ENCODE measurements at places on chromosomes 12 and 14.

GRCh38 chr14:24734917-24735500 lies 101.0 kb upstream of the GZMB start:
- DNase-seq: peak; percentile 35

DNA sequence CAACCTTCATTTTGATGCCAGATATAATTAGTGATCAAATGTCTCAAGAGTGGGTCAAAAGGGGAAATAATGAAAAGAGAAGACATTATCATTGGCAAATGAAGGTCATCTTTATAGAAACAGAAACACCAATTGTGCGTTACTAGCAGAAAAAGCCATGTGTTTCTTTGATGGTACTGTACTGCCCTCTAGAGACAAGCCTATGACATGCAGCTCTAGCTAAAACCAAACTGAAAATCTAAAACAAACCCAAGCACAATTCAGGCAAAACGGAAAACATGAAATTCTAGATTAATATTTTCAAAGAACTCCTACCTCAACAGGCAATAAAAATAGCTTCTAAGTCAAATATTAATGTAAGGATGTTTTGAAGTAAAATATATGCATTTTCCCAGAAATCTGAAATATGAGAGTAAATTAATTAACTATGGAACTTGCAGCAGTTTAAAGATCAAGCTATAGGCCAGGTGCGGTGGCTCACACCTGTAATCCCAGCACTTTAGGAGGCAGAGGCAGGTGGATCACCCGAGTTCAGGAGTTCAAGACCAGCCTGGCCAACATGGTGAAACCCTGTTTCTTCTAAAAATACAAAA lies 115.4 kb downstream of the KLHL28 start:
- DNase-seq: no peak

- no peak for DNase-seq
Measured at GRCh38 chr14:36657399-36658122, 4.1 kb upstream of the PAX9 start.

DNA sequence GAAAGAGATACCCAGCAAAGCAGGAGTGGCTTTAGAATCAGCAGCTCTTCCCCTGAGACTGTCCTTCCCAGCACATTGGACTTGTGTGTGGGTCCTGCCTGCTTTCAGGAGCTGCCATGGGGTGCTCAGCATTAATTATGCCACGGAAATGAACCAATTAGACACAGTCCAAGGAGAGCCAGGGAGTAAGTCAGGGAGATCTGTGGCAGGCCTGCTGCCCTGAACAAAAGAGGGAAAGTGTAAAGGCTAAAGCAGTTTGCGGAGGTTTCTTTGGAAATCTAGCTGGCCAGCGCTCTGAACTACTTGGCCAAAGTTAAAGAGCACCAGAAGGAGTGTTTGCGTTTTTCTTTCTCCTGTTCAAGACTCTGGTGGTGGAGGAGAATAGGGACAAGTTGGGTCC lies 65.7 kb upstream of the SRSF5 start:
- DNase-seq: no peak

GRCh38 chr12:84157170-84157569 lies 755.4 kb downstream of the SLC6A15 start:
- no peak for DNase-seq

DNA sequence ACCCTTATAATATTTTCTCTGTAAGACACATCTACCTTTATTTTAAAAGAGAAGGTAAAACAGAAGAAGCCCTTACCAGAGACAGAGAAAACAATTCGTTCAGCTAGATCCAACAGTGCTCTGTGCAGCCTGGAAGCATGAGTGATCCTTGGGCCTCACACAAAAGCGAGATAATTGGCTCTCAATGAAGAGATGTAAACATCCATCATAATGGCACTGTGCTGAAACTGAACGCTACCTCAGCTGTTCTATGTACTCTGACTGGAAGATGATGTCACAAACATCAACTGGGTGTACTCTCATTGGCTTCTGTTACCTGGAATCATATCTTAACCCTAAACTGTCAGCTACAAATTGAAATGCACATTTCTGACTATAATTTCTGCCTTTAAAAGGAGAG lies at the start of gene MGAT4C:
MGAT4C (minus strand) TSS at position 229 of the 400 bp plus-strand sequence.
- DNase-seq: no peak

DNA sequence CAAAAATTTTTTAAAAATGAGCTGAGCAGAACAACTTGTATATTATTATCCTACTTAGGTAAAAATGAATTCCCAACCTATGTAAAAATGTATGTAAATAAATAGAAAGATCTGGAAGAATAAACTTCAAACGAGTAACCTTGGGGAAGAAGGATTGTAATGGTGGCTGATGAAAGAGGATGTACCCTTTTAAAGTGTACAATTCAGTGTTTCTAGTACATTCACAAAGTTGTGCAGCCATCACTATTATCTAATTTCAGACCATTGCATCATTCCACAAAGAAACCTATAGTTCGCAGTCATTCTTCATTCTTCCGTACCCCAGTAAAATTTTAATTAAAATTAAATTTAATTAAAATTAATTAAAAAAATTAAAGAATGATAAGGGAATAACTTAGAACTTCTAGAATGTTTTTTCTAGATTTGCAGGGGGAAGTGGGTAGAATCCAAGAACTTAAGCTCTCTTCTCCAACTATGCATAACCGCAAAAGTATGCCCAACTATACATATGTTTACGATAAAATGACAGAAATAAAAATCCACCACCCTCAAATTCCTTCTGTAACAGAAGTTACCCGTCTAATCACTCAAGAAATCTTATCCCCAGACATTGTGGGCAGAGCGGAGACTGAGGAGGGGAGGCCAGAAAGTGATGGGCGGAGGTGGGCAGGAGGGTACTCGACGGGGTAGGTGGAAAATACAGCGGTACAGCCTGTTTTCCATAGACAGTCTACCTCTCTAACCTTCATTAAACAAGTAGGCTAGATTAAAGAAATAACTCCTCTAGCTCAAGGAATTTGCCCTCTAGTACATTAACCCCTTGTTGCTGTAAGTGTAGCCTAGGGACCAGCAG lies 921 bp downstream of the DEPDC4 start:
- DNase-seq: no peak

- peak; percentile 20 for DNase-seq
Measured at GRCh38 chr12:21773263-21773741, 1.2 kb downstream of the KCNJ8 start.

GRCh38 chr12:28017126-28017872 lies 44.8 kb upstream of the PTHLH start:
- no peak for DNase-seq

DNA sequence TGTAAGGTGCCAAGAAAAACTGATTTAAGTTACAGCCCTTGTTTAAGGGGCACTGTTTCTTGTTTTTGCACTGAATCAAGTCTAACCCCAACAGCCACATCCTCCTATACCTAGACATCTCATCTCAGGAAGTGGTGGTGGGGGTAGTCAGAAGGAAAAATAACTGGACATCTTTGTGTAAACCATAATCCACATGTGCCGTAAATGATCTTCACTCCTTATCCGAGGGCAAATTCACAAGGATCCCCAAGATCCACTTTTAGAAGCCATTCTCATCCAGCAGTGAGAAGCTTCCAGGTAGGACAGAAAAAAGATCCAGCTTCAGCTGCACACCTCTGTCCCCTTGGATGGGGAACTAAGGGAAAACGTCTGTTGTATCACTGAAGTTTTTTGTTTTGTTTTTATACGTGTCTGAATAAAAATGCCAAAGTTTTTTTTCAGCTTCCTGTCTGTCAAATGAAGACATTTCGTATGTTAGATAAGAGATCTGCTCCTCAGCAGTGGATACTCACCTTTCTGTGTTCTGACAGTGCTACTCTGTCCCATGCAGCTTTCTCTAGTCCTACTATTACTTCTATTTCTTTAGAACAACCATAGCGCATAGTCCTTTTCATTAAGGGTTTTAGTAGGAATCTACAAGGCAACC lies 1.2 kb upstream of the PA2G4 start:
- DNase-seq: no peak

DNA sequence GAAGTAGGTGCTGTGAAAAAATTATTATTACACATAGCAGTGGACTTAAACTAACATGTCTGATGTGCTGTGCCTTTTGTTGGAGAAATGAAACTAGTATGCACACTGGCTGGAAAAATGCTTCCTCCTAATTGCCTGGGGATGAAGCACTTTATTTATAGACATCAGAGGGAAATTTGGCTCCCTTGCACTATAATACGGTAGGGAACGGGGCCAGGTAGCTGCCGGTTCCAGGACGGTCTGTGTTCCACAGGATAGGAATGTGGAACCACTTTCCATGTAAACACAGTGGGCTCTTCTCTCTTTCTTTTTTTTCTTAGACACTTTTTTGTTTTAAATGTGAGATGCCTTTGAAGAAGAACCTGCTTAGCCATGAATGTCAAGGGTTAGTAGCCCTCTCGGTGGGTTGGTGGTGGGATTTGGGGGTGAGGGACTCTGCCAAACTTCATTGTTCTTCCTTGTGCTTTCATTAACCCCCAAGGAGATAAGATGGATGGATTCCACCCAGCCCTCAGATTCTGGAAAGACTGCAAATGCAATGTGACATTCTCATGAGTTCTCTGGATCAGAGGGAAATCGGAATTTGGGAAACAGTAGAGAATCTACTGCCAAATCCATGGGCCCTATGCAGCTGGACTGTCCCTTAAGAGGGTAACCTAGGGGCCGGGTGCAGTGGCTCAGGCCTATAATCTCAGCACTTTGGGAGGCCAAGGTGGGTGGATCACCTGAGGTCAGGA lies 58.0 kb upstream of the GSC start:
- DNase-seq: no peak

DNA sequence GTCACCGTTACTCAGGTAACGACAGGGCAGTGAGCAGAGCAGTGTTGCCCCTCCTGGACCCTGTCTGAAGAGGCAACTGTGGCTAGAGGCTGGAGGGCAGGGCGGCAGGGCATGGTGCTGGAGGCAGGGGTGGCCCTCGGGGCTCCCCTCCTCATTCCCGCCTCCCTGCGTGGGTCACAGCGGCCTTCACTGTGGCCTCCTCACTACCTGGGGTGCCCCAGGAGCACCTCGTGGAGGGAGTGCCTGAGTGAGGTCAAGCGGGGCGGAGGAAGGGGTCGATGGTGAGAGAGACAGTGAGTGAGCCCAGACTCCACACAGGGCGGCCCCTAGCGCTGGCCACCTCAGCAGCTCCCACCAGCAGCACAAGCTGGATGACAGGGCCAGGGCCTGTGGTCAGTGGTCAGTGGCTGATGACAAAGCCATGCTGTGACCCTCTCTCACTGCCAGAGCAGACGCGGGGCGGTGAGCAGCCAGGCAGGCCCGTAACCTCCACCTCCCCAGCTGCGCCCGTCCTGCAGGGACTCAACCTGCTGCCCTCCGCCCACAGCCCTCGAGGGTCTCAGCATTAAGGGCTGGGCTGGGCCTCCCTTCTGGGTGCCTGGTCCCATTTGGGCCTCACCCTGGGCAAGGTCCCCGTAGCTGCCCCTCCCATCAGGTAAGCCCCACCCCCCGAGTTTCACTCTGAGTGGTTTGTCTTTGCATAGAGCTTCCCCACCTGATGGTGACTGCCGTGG lies 17.8 kb downstream of the GPR132 start:
- DNase-seq: peak; percentile 45

DNA sequence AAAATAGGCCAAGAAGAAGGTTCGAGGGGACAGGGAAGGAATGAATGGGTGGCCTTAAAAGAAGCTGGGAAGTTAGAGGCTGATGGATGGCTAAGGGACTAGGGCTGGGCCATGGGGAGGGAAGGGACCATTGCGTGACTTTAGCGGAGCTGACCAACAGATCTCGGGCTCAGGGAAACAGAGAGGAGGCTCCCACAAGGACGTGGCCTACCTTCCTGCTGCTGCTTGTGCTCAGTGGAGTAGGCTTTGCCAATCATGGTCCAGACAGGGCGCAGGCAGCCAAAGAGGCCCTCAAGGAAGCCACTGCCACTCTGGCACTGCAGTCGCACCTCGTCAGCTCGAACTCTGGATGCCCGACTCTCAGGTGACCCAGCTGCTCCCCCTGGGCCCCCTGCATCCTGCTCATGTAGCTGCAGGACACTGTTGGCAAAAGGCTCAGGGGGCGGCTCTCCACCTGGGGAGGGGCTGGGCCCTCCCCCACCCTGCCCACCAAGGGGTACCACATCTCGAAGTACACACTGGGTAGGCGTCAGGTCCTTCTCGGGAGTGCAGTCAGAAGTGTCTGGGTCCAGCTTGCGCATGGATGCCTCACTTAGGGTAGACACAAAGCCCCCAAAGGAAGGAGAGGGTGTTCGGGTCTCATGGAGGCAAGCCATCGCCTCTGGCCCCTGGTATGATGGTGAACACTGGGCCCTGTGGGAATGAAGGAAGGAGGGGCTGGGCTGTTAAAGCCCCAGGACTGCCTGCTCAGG lies 12.3 kb downstream of the MAP3K12 start:
- no peak for DNase-seq

DNA sequence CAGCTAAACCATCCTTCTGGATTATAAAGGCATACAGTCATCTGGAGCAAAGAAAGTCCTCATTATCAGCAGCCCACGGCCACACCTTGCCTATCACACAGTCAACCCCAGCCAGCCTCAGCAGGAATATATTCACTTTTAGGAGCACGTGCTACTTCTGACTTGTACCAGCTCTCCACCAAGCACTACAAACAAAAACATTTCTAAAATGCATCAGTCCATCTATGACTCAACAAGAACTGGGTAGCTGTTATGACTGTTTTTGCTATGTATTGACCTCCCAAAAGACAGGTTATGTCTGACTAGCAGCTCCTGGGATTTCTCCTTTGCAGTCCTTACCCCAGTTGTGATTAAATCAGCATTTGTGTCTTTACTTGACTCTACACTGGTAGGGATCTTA lies 31.2 kb downstream of the NUAK1 start:
- DNase-seq: no peak

DNA sequence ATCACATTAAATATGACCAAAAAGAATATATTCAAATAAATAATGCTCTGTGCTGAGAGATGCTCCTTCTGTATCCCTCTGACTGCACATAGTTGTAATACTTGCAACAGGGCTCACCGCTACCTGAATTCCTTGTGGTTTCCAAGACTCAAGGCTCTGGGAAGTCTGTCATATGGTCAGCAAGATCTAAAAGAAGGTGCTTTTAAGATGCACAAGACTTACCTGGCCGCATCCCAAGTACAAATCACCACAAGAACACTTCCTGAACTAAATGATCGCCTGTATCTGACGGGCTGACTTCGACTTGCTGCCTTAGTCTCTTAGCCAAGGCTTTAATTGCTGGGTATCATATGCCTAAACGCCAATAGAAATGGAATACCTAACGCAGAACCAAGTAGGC lies 67.2 kb downstream of the HECTD4 start:
- DNase-seq: no peak

DNA sequence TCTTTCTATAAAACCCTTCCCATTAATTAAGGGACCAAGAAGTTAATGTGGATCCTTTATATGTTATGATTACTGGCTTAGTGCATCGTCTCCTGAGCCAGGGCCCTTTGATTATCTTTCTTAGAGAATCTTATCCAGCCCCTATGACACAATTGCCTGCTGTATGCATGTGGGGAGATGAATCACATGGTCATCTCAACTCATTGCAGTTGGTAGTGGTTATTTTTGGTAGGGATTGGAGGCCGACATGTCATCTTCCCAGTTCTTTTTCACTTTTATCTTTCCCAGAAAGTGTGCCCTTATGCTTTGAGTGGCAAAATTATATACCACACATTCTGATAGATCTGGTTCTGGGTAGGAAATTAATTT lies 26.0 kb downstream of the ZNF664 start:
- no peak for DNase-seq

- no peak for DNase-seq
Measured at GRCh38 chr14:81137316-81137715, 83.4 kb downstream of the GTF2A1 start.

GRCh38 chr12:38711054-38711453 lies 194.3 kb downstream of the CPNE8 start:
- DNase-seq: no peak

Data from stimulated activated CD4-positive, alpha-beta T cell treated with anti-CD3 and anti-CD28 coated beads, Interleukin-15, amount 100 ng/mL, for 24 hours (primary cell).